Putamen (tissue), 1 donor: ENCODE measurements at places on chromosomes 6 and 20.

DNA sequence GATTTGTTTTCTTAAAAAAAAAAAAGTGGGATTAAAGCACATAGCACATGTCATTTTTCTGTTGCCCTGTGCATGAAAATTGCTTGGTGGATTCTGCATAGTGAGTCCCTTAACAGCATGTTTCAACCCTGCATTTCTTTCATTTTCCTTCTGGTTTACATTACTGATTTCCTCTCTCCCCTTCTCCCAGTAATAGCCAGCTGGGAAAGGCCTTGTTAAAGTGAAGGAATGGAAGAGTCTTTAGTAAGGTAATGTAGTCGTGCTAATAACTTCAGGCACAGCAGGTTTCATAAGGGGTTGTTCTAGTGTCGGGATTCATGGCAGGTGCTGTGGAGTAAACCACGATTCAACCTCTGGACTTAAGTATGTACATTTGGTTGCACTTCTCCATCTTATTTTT, 202.4 kb downstream of the FARS2 start:
- no peak for DNase-seq

DNA sequence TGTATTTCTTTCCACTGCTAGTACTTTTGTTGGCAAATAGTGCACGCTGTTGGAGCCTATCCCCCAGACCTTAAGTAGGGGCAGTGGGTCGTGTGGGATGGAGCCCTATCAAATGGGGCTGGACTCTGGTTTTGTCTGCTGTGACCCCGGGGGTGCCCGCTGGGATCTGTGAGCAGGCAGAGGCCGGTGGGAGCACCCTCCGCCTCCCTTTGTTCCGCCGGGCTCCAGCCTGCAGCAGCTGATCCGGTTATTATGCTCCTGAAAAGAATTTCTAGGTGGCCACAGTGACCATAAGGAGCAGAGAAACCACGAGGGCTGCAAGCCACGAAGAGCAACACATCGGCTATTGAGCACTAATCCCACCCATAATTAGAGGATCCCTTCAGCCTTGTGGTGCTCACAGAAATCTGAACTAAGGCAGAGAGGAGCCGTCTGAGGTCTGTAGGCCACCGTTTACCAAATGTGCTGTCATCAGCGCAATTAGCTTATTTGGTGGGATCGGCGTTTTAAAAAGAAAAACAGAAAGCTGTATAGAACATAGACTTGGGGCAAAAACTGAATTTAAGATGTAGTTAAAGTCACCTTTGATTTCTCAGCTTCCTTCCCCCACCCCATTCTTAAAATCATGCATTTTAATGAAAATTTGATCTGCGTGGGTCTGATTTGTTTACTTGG, 598.3 kb upstream of the JAG1 start:
- no peak for DNase-seq

DNA sequence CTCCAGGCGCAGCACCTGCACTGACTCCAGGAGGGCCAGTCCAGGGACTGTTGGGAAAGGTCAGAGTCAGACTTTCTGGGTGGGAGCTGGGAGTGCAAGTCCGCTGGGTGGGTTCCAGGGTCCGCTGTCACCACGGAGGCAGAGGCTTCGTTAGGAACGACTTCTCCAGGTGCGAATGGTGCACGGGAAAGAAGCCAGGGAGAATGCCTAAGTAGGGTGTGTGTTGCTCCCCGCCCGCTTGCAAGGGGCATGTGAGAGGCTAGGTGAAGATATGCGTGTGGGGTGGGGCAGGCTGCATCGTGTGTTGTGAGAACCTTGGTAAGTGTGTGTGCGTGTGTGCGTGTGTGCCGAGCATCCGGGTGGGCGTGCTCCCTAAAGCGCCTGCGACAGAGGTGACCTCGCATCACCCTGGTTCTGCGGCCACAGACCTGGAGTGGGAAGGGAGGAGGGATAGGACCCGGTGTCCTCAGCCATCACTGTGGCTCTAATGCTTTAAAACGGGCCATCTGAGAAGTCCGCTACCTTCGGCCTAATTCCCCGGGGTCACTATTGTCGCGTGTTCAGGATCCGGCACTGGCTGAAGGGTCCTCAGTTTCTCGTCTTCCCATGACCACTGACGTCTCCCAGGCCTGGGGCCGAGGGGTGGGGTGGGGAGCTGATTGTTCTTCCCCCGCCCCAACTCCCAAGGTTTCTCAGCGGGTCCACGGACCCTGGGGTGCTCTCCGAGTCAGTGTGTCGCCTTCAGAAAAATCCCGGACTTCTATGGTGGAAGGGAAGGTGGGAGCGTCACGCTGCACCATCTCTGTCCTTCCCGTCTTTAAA, 6.1 kb downstream of the SLC32A1 start:
- DNase-seq = no peak

DNA sequence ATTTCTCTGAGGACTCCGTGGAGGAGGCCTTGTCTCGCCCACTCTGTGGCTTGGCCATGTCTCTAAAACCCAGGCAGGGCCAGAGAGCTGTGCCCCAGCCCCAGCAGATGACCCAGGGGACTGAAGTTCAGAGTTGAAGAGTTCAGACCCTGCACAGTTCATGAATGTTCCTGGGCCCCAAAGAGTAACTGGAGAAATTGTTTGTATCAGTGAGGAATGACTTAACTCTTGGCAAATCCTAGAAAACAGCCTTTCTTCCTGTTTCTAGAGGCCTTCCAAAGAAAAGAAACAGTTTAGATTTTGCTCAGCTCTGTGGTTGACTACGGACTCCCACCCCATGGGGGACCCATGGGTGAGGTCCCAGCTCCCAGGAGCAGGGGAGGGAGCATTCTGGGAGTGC, 62.1 kb upstream of the EYA2 start:
- no peak for DNase-seq

- no peak for DNase-seq
Measured at GRCh38 chr6:98678481-98678880, 155.9 kb upstream of the POU3F2 start.
